Type B pancreatic cell (in vitro differentiated cells): ENCODE measurements at places on chromosomes 12 and 14. TPM values are rescaled to one million over a fixed set of nuclear protein-coding genes. Genes with fewer than 3 reads are reported as not detected.
A peak's percentile ranks its signal among the peaks of the same experiment; 100 is the strongest.

DNA sequence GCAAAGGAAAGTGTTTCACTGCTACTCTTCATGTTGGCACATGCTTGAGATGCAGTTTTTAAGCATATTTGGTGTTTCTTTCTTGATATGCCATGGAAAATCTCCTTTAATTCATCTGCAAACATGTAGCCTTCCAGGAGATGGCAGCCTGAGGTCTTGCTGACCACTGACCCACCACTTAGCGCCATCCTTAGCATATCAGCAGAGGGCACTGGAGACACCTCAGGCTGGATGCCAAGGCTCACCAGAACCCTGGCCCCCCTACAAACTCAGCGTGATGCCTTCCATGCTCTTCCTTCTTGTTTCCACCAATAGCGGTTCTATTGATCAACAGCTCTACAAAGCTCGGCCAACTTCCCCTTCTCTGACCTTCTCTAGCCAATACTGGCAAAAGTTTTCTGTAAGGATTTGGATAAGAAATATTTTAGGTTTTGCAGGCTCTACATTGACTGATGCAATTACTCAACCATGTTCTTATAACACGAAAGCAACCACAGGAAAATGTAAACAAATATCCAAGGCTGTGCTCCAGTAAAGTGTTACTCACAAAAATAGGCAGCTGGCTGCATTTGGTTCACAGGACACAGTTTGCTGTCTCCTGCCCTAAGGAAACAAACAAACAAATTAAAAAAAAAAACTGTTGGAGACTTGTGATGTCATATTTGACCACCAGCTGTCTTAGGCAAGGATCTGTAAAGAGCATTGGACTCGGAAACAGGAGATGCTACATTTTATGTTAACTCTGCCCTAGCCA is 209.7 kb downstream of the SLC15A4 start:
- peaks cover 4% of the 10 kb centered on the region for H3K4me1 ChIP-seq
- no peak for DNase-seq

Gene CAPZA3
- not detected in 2 replicates for total RNA-seq

- H3K4me1 ChIP-seq = no peaks in the 10 kb centered on the region
- peaks cover 3% of the 10 kb centered on the region for H3K36me3 ChIP-seq
- H3K27ac ChIP-seq = no peak overlapping the region
- peaks cover 11% of the 10 kb centered on the region for H3K27me3 ChIP-seq
- DNase-seq = no peak
These were observed 64.8 kb downstream of the IGF1 start for GRCh38 chr12:102415515-102415914.

GRCh38 chr12:112190231-112191025 is 65.1 kb downstream of the TRAFD1 start:
- no peak for DNase-seq
- no peaks in the 10 kb centered on the region for H3K27me3 ChIP-seq
- peaks cover 7% of the 10 kb centered on the region for H3K36me3 ChIP-seq
- no peak overlapping the region for H3K4me3 ChIP-seq
- H3K4me1 ChIP-seq = no peaks in the 10 kb centered on the region

- no peak for DNase-seq
- H3K27ac ChIP-seq = peak overlapping the region; percentile 81
- H3K36me3 ChIP-seq = peaks cover 5% of the 10 kb centered on the region
- H3K4me1 ChIP-seq = peaks cover 67% of the 10 kb centered on the region
These were observed 66.3 kb downstream of the NCOR2 start for GRCh38 chr12:124501112-124501561.

DNA sequence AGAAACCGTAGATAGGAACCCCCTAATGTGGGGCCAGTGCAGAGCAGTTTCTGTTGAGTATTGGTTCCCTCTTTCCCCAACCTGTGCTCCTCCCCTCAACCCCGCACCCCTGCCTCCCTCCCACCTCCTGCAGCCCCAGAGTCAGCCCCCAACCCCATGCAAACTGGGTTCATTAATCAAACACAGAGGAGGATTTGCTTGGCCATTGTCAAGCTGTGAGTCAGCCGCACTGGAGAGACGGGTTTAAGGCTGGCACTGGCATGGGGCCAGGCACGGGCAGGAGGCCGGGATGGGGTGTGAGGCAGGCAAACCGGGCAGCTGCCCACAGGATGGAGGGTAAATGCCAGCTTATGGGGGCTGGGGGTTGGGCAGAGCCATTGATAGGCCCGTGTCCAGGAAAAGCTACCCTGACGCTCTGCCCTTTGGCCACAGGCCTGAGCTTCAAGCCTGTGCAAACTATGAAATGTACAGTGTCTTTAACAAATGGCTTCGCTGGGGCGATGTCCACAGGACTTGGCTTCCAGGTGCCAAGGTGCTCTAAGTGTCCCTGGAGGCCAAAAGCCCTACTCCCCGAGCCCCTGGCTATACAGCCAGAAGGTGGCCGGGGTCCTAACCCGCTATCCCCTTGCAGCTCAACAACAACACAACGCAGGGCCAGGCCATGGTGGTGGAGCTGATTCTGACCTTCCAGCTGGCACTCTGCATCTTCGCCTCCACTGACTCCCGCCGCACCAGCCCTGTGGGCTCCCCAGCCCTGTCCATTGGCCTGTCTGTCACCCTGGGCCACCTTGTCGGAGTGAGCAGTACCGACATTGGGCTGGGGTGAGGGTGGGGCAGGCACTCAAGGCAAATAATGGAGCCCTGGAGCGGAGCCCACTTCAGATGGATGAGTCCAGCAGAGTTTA is 1.4 kb downstream of the AQP5 start:
- no peak for DNase-seq
- peak overlapping the region; percentile 22 for H3K4me3 ChIP-seq
- peaks cover 4% of the 10 kb centered on the region for H3K36me3 ChIP-seq
- peaks cover 73% of the 10 kb centered on the region for H3K27me3 ChIP-seq
- H3K4me1 ChIP-seq = peaks cover 9% of the 10 kb centered on the region

- peaks cover 3% of the 10 kb centered on the region for H3K36me3 ChIP-seq
- no peak overlapping the region for H3K4me3 ChIP-seq
- H3K4me1 ChIP-seq = peaks cover 40% of the 10 kb centered on the region
- no peak overlapping the region for H3K27ac ChIP-seq
- peaks cover 7% of the 10 kb centered on the region for H3K27me3 ChIP-seq
These were observed 142.0 kb downstream of the PLXNC1 start for GRCh38 chr12:94290353-94290752.

DNA sequence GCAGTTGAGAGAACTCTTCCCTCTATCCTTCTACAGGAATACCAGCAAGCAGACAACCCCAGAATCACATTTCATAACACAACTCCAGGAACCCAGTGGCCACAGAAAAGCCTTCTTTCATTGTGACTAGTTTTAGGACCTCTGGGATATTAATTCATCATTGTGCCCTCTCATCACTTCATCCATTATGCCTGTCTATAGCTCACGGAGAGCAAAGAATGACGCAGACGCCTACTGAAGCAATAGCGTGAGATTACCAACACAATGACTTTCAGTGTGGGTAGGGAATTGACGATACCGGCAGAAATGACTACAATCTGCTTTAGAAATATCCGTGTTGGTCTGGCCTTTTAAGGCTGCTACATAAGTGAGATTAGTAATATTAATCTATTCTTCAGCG is 158.1 kb upstream of the FOXG1 start:
- no peak overlapping the region for H3K4me3 ChIP-seq
- H3K36me3 ChIP-seq = no peaks in the 10 kb centered on the region

- peaks cover 8% of the 10 kb centered on the region for H3K36me3 ChIP-seq
- peak overlapping the region; percentile 23 for H3K27ac ChIP-seq
- DNase-seq = no peak
- H3K4me3 ChIP-seq = peak overlapping the region; percentile 4
- peaks cover 10% of the 10 kb centered on the region for H3K4me1 ChIP-seq
- H3K27me3 ChIP-seq = peaks cover 22% of the 10 kb centered on the region
These were observed 5.4 kb downstream of the C1QL4 start for GRCh38 chr12:49331380-49332222.
